Stimulated activated CD8-positive, alpha-beta memory T cell treated with anti-CD3 and anti-CD28 coated beads, Interleukin-15, amount 100 ng/mL, for 4 hours (primary cell): ENCODE measurements at places on chromosomes 7 and 10.

- DNase-seq = no peak
These were observed 47.0 kb downstream of the AMZ1 start for GRCh38 chr7:2734751-2735571.

DNA sequence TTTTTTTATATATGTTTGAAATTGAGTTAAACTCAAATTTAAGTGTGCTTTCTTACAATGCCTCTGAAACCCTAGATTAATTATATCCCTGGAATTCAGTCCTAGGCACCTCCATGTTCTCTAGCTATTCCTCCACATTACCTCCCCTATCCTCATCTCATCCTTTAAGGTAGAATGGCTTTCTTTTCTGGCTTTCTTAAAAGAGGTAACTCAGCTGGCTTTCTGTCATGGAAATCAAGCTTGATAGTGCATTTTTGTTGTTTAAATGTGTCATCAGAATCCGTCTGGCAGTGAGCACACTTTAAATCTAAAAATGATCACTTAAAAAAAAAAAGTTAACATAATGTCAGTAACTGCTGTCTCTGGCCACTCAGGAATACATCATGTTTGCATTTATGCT, 42.2 kb downstream of the AHR start:
- DNase-seq = no peak

- DNase-seq = no peak
These were observed 74.0 kb downstream of the INHBA start for GRCh38 chr7:41628901-41629300.

DNA sequence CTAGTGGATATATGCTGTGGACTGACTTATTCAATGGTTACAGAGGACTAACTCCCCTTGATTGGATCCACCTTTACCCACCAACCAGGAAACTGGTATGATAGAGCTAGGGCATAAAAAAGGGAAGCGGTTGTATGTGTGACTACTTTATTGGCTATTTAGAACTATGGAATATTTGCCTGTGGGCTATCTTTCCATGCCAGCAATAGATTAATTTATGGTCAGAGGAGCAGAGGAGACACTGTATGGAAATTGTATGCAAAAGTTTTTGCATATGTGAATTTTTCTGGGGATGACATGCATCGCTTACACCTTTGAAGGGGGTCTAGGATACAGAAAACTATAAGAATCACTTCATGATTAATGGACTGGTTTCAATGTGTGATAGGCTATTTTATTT, 105.7 kb downstream of the LHFPL3 start:
- DNase-seq = no peak

- no peak for DNase-seq
These were observed 90.3 kb upstream of the PARD3 start for GRCh38 chr10:34905200-34905927.

DNA sequence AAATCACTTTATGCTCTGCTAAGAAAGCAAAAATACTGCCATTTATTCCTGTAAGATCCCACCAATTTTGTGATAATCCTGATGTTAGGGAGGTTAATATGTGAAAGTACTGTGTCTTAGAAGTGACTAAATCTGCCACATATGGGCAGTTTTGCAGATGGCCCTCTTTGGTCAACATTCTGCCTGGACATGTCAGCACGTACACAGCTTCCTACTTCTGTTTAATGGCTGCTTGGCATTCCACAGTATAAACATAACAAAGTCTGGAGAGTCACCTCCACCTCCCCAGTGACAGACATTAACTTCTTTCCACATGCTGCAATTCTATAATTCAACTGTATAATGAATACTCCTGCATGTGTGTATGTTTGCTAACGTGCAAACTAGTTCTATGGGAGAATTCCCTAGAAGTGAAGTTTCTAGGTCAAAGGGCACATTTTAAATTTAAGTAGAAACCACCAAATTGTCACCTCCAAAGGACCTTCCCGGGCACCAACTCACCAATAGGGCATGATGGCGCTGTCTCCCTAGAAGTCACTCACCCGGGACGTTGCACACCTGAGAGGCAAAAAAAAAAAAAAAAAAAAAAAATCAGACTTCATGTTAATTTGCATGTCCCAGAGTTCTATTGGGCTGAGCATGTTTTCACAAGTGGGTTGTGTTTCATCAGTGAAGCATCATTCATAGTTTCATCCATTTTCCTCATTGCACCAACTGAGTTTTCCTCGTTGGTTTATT, 38.9 kb downstream of the MKI67 start:
- no peak for DNase-seq

GRCh38 chr7:151626422-151627115, 106.9 kb upstream of the RHEB start:
- no peak for DNase-seq

GRCh38 chr10:90911133-90912051, 9.5 kb downstream of the ANKRD1 start:
- DNase-seq = no peak

DNA sequence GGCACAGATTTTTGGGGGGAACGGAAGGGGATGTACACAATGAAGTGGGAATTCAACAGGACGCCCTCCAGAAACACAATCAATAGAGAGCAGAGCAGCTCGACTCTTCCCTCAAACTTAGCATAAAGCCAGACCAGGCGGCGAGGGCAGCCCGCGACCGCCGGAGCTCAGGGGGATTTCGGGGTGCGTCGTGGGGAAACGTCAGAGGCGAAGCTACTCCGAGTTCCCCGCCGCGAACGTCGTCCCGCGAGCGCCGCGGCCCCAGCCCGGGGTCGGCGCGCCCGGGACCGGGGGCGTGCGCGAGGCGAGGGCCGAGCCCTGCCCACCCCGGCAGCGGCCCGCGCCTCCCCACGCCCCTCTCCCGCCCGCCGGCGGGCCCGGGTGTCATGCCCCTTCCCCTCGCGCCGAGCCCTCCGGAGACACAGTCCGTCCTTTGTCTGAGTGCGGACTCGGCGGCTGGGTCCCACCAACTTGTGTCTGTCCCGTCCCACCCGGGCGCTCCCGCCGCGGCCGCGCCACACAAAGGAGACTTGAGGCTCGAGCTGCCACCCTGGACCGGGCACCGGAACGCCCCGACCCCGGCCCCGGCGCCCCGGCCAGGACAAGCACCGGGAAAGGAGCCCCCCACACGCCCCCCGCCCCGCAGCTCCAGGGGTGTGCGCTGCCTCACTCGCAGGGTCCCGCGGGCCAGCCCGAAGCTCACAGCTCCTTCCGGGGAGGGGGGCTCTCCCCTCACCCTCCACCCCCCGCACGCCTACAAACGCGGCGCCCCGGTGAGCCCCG, 634 bp downstream of the EZH2 start:
- DNase-seq = peak; percentile 31

DNA sequence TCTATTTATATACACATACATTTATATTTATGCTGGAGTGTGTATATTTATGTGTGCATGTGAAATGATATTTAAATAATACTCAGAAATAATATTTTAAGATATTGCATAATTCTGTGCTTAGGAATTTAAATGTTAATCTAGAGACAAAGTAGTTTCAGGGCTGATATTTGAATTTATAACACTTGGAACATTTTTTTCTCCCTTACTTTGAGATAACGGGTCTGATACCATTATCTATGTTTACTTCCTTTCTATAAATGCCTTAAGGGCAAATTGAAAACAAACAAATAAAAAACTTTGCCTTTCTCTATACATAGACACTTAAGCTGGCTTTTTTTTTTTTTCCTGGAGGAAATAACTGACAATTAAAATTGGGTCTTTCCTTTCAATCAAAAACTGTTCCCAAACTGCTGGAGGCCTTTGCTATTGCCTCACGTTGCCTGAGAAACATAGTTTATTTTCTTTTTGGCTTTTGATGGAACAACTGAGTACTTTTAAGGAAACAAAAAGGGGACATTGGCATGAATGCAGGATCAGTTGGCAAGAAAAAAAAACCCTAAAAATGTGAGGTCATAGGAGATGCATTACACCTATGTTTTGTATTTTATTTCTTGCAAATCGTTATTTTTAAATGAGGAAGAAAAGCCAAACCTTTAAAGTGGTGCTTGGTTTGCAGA, 98.7 kb downstream of the ITGA8 start:
- DNase-seq = no peak

- no peak for DNase-seq
These were observed 93.4 kb downstream of the DOCK4 start for GRCh38 chr7:112112822-112113255.

- no peak for DNase-seq
These were observed 258.8 kb upstream of the TEX47 start for GRCh38 chr7:89054361-89054760.

DNA sequence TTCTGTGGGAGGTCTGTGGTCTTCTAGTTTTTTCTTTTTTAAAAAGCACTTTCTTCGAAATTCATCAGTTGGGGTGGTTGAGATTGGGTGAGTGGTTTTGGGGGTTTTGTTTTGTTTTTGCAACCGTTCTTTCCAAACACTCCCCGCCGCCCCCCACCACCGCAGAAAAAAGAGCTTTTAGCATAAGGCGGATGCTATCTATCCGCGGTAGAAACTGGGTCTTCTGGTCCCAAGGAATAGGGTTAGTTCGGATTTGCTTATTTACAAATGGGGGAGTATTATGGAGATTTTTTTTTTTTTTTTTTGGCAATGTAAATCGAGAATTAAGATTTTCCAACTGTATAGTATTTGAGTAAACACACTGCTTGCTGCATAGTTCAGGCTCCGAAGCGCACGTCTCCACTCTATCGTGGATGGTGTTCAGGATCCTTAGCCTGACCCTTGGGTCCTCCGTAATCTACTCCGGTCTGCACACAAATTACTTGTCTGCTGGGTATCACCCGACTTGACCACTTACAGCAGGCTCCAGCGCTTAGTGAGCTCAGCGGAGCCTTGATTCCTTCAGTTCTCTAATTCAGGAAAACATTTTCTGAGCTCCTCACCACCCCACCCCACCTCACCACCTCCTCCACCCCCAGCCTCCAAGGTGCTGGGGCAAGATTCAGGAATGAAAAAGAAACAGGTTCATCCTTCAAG, 757 bp upstream of the NRCAM start:
- DNase-seq = no peak

- DNase-seq = no peak
These were observed 76.2 kb downstream of the KLF6 start for GRCh38 chr10:3708852-3709251.

GRCh38 chr10:69866688-69867461, 65.2 kb downstream of the COL13A1 start:
- DNase-seq = no peak

GRCh38 chr7:33421429-33421828, 292.1 kb downstream of the BBS9 start:
- DNase-seq = no peak

- no peak for DNase-seq
These were observed 72.5 kb downstream of the CCDC6 start for GRCh38 chr10:59833810-59834209.

DNA sequence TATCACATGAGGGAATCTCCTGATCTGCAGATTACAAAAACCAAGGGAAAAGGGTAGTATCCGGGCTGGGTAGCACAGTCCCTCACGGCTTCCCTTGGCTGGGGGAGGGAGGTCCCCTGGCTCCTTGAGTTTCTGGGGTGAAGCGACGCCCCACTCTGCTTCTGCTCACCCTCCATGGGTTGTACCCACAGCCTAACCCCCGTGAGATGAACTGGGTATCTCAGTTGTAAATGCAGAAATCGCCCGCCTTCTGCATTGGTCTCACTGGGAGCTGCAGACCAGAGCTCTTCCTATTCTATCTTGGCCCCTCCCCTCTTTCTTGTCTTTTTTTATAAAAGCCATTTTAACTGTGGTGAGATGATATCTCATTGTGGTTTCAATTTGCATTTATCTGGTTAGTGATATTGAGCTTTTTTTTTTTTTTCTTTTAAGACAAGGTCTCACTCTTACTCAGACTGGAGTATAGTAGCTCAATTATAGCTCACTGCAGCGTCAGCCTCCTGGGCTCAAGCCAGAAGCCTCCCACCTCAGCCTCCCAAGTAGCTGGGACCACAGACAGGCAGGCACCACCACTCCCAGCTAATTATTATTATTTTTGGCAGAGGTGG, 87.8 kb downstream of the ABCC2 start:
- DNase-seq = no peak
